SK-N-SH (cell line): ENCODE measurements at places on chromosomes 6 and 20. TPM values are rescaled to one million over a fixed set of nuclear protein-coding genes. Genes with fewer than 3 reads are reported as not detected.
A peak's percentile ranks its signal among the peaks of the same experiment; 100 is the strongest.

Gene METTL24
- not detected in 2 replicates for polyA plus RNA-seq

Gene TBCC
- polyA plus RNA-seq = 12.7 and 18.2 TPM in 2 replicates

Gene PRDM13
- polyA plus RNA-seq = 0.02 TPM in 1 of 2 replicates, not detected in the other

Gene GMDS
- 12.0 and 12.3 TPM in 2 replicates for polyA plus RNA-seq

Gene UST
- polyA plus RNA-seq = 1.7 and 5.0 TPM in 2 replicates

Gene GPLD1
- polyA plus RNA-seq = 0.94 and 1.5 TPM in 2 replicates

Gene ASIP
- 0.15 TPM in 1 of 2 replicates, not detected in the other for polyA plus RNA-seq

- DNase-seq = no peak
- H3K36me3 ChIP-seq = no peaks in the 10 kb centered on the region
- no peak overlapping the region for H3K4me3 ChIP-seq
Observed at GRCh38 chr6:144853603-144854002, 568.5 kb downstream of the UTRN start.

DNA sequence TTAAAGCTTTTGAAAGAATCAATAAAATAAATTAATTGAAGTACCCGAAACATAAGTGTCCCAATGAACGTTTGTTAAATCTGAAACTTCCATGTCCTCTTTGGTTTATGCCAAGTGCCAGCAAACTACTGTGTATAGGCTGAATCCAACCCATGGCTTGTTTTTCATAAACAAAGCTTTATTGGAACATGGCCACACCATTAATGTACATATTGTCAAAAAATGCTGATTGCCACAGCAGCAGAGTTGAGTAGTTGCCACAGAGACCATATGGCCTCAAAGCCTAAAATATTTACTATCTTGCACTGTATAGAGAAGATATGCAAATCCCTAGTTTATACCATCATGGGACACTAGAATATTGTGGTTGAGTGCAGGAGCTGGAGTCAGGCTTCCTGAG is 406.1 kb downstream of the MAFB start:
- no peak overlapping the region for H3K27ac ChIP-seq
- no peak for DNase-seq
- H3K27me3 ChIP-seq = no peaks in the 10 kb centered on the region
- H3K36me3 ChIP-seq = no peaks in the 10 kb centered on the region

DNA sequence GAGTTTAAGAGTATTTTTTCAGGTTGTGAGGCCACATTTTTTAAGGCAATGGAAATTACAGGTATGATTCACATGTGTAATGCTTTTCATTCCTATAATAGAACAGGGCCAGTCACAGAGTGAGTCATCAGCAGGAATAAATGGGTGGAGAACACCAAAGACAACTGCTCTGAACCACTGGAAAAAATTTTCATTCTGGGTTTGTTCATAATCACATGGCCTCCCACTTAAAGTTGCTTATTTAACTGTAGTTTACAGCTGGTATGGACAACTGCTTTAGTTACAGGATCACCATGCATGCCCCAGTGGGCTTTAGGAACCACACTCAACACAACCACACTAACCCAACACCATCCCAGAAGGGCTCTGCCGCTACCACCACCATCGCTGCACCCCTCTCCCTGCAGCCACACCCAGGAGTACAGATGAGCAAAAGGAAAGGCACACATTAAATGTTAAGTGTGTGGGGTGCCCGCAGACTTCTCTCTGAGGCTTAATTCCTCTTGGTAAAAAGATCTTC is 107.0 kb upstream of the DST start:
- DNase-seq = no peak
- peaks cover 13% of the 10 kb centered on the region for H3K36me3 ChIP-seq
- peak overlapping the region; percentile 73 for H3K27ac ChIP-seq
- no peak overlapping the region for H3K4me3 ChIP-seq
- H3K27me3 ChIP-seq = no peaks in the 10 kb centered on the region
- H3K4me1 ChIP-seq = peaks cover 74% of the 10 kb centered on the region

- no peak overlapping the region for H3K27ac ChIP-seq
- H3K4me1 ChIP-seq = no peaks in the 10 kb centered on the region
- H3K27me3 ChIP-seq = no peaks in the 10 kb centered on the region
- H3K36me3 ChIP-seq = no peaks in the 10 kb centered on the region
Observed at GRCh38 chr6:165272585-165272984, 36.8 kb downstream of the C6orf118 start.

DNA sequence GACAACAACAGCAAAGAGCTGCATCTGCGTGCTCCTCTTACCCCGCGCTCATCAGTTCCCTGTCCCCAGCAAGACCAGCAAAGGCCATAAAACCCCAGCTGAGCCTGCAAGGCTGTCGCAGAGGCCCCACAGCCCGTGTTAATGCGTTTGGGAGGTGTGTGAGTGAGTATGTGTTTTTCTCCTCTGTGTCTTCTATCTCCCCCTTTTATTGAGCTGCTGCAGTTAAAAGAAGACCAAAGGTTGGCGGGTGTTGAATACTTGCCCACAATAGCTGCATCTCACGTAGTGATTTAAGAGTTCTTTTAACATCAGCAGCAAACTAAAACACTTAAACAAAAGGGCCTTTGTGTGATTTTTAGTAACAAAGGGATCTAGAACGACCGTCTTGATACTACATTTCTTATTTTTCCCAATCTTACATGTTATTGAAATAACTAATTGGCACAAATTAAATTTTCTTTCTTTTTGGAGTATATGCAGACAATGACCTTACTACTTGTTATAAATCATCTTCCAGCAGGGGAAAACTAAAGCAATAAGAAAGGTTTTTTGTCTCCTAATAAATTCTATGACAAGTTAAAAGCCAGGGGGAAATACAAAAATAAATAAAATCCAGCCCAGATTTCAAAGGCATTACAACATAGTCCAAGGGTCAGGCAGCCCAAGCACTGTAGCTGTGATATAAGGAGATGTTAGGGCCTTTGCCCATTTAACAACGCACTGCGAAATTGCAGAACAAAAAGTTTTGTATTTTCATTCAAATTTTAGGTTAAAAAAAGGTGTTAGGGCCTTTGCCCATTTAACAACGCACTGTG is 27.2 kb upstream of the CNKSR3 start:
- H3K4me3 ChIP-seq = no peak overlapping the region
- no peaks in the 10 kb centered on the region for H3K36me3 ChIP-seq
- H3K27me3 ChIP-seq = no peaks in the 10 kb centered on the region

DNA sequence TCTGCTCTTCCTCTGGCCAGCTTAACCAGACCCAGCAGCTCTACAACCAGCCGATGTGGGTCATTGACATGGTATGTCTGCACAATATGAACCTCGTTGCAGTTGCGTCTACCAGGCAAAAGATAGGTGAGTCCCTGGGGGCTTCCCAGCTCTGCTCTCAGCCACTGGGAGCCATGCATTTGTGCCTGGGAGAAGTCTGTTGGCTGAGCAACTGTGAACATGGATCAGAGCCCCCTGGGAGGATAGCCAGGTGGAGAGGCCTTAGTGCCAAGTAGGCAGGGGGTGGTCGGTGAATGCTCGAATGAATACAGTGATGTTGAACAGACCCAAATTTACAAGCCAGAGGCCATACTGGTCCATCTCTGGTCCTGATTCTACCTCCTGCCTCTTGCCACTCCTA is 30.6 kb downstream of the EFCAB8 start:
- no peaks in the 10 kb centered on the region for H3K36me3 ChIP-seq
- no peak for DNase-seq
- no peak overlapping the region for H3K4me3 ChIP-seq
- no peaks in the 10 kb centered on the region for H3K4me1 ChIP-seq
- no peaks in the 10 kb centered on the region; the same call in 1 of the 2 replicates for H3K27me3 ChIP-seq
- no peak overlapping the region for H3K27ac ChIP-seq
